ENCODE measurements at places on chromosomes 6 and 20. TPM values are rescaled to one million over a fixed set of nuclear protein-coding genes. Genes with fewer than 3 reads are reported as not detected.

TFAP2B gene
- 0.21 TPM for total RNA-seq

DNA sequence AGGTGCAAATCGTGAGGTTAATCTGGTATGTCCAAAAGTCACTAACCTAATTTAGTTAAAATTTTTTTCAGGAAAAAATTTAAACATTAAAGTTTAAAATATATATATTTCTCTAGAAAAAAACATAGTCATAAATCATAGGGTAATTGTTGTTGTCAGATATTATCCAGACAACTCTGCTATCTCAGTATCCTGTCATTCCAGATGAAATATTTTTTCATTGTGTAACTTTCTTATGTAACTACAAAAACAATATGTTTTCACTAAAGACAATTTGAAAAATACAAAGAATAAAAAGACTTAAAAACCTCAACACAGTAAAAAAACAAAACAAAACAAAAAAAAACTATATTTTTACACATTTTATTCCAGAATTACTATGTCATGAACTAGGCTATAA is 57.6 kb downstream of the TENT5A start:
- no peak for DNase-seq

GRCh38 chr6:31945507-31946369 is at the start of gene CFB:
CFB (plus strand) TSS chr6:31946095; CDS start chr6:31946222, 127 bp downstream.
- DNase-seq: peak; percentile 95

GRCh38 chr6:137877113-137877512 is 10.1 kb downstream of the TNFAIP3 start:
- no peak for DNase-seq

GRCh38 chr6:42012501-42013133 is 37.7 kb upstream of the TAF8 start:
- DNase-seq: no peak

GRCh38 chr6:104522533-104522932 is 337.2 kb downstream of the HACE1 start:
- no peak for DNase-seq

DNA sequence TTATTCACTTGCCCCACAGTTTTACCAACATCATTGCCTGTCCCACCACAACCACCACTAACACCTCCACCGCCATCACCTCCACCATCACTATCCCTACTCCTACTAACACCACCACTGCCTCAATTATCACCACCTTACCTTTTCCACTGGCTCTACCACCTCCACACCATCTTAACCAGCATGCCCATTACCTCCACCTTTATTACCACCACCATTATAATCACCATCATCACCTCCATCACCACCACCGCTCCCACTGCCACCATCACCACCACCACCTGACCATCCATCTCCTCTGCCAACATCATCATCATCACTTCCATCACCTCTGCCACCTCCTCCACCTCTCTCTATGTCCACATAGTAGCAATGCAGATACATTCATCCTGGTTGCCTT is 90.0 kb downstream of the SNAP25 start:
- DNase-seq: no peak

Data from mammary epithelial cell (primary cell).